Fibroblast of villous mesenchyme (primary cell): ENCODE measurements at places on chromosomes 11 and 22.

GRCh38 chr11:103892603-103893002 lies 143.8 kb upstream of the DDI1 start:
- peak; percentile 33 for DNase-seq

GRCh38 chr11:25734591-25735211 lies 597.2 kb upstream of the ANO3 start:
- DNase-seq: peak; percentile 0

- DNase-seq: peak; percentile 56
These were observed 33.8 kb upstream of the FBLN1 start for GRCh38 chr22:45468872-45469271.

DNA sequence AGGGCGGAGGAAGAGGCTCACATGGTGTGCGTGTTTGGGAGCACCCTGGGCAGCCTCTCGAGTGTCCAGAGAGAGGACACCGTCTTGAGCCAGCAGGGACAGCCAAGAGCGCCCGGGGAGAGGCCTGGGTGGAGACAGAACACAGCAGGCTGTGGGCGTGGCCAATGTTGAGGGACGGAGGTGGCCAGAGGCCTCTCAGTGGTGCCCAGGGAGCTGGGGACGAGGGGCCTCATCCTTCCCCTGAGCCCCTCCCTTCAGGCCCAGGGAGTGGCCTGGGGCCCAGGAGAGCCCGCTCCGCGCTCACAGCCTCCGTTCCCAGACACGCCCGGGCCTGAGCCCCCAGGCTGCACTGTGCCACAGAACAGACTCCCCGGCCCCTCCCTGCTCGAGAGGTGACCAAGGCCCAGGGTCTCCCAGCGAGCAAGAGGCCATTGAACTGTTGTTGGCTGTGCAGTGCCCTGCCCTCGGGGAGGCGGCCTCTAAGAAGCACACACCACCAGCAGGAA lies 48.4 kb downstream of the CDKN1C start:
- peak; percentile 74 for DNase-seq

- DNase-seq: no peak
These were observed 16.4 kb downstream of the KIAA0930 start for GRCh38 chr22:45224331-45224730.

DNA sequence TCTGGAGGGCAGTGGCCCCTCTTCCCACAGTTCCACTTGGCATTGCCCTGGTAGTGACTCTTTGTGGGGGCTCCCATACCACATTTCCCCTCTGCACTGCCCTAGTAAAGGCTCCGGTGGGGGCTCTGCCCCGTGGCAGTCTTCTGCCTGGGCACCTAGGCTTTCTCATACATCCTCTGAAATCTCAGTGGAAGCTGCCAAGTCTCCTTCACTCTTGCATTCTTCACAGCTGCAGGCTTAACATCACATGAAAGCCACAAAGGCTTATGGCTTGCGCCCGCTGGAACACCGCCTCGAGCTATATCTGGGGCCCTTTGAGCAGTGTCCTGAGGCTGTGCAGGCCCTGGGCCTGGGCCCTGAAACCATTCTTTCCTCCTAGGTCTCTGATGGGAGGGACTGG lies 25.3 kb downstream of the PLEKHB1 start:
- DNase-seq: peak; percentile 28

GRCh38 chr22:23218053-23218866 lies 38.0 kb downstream of the BCR start:
- DNase-seq: no peak

DNA sequence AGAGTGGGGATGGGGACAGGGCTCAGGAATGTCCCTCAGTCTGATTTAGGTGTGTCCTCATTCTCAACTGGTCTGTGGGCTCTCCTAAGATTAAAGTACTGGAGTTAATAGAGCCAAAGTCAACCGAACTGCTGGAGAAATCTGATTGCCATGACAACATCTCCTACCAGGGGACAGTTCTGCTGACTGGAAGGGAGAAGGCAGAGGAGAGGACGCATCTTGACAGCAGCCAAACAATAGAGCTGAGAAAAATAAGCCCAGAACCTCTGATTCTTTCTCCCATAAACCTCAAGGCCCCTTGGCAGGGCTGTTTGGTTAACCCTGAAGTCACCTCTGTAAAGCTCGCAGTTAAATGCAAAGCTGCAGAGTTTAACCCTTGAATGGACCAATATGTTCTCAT lies 2.8 kb downstream of the KCTD14 start:
- DNase-seq: no peak

- no peak for DNase-seq
These were observed 145.6 kb downstream of the FEZ1 start for GRCh38 chr11:125350206-125351032.

- DNase-seq: no peak
These were observed 18.6 kb downstream of the TREH start for GRCh38 chr11:118660681-118661424.

DNA sequence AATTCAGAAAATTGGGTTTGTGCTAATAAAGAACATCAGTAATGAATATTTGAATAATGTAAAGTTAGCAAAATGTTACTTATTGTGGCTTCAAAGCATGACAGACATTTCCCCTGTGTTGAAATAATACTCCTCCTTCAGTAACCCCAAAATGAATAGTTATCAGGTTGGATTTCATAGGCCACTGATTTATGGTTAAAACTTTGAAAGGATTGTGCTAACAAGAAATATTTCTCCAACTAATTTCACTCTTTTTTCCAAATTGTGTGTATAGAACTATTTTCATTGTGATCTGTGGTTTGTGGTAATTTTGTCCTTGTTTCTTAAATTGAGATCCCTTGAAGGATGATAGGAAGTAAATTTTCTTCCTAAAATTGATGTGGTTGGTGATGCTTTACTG lies 7.9 kb downstream of the DDX10 start:
- DNase-seq: no peak

GRCh38 chr11:47791774-47792430 lies 24.8 kb upstream of the FNBP4 start:
- peak; percentile 19 for DNase-seq

- peak; percentile 40 for DNase-seq
These were observed 331.8 kb upstream of the MPPED2 start for GRCh38 chr11:30917859-30918478.

GRCh38 chr22:18984564-18984963 lies 48.5 kb upstream of the PRODH start:
- no peak for DNase-seq

DNA sequence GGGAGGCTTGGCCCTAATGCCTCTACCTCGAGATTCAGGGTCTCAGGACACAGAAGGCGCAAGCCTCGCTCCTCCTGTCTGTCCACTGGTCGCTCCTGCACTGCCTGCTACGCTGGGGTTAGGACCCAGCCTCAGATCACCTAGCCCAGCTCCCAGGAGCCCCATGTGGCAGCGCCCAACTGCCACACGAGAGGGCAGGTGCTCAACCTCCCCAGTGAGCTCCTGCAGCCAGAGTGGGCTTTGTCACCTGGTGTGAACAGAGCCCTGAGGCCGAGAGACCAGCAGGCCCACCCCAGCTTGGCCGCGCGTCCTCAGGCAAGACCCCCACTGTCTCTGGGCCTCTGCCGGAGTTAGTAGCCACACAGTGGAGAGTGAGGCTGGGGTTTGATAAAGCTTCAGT lies 21.7 kb upstream of the PPARA start:
- no peak for DNase-seq

GRCh38 chr11:119806064-119806915 lies 77.3 kb upstream of the NECTIN1 start:
- DNase-seq: no peak

- no peak for DNase-seq
These were observed 473.0 kb downstream of the BRD1 start for GRCh38 chr22:49354516-49355210.

DNA sequence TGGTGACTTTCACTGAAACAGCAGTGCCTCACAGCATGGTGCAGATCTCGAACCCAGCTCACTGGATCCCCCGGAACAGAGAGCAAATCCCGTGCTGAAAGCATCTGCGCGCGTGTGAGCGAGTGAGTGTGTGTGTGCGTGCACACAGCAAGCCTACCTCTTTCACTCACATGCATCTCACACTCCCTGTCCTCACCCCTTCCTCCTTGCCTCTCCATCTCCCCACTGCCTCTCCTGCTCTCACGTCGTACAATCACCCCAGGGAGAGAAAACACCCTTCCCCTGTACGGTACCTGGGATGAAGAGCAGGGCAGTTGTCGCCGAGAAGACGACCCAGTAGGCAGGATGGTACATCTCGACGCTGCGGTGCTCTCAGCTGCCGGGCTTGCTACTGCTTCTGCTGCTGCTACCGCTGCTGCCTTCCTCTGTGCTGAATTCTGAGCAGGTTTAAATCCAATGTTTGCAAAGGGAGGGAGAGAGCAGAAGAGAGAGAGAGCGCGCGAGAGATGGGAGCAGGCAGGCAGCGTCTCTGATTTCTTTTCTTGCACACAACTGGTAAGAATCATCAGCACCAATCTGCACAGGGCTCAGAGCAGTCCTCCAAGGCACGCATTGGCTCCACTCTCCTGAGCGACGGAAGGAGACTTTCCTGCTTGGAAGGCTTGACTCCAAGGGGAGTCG lies at the start of gene OPCML:
Gene OPCML (minus strand): TSS at position 531 of the 681 bp plus-strand sequence.
- DNase-seq: no peak

GRCh38 chr22:42461511-42461910 lies 29.3 kb upstream of the NFAM1 start:
- no peak for DNase-seq

DNA sequence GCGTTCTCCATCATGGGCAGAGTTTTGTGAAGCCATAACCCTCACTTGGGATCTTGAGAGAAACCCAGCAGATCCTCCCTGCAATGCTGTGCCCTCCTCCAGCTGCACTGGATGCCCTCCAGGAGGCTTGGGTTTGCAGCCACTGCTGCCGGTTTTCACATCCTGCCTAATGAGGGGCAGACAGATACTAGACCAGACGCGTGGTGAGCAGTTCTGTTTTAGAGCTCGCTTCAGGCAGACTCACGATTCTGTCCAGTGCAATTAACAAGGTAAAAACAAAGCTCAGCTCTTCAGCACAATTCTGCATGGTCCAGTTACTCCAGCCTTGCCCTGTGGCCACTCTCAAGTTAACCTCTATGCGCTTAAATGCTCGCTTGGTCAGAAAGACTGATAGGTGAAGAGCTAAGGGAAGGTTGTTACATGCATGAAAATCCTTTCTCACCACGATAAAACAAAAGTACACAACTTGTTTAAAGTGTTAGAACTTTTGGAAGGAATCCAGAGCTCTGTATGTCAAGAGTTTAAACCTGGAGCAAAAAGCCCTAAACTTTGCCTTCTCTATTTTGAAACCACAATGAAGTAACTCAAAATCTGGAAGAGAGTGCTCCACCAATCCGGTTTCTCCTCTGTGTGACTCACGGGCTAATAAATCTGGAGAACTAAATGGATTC lies 292.3 kb upstream of the FAT3 start:
- peak; percentile 43 for DNase-seq

DNA sequence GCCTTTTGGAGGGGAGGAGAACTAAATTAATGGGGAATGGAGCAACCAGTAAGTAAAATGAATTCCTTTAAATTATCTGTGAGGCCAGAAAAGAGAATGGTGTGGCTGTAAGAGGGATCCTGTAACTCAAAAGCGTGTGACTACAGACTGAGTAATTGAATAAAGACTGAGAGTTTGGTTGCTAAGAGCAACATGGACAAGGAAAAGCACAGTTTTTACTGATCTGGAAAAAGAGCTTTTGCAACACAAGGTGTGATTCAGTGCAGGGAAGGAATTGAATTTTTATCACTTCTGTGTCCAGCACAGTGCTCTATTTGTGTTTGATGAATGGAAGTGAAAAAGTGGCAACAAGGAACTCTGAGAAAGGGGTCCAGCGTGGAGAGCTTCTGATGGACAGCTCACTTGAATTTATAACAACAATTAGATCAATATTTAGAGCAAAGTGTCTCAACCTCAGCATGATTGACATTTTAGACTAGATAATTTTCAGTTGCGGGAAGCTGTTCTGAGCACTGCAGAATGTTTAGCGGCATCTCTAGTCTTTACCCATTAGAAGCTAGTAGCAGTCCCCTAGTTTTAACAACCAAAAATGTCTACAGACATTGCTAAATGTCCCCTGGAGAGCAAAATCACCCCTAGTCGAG lies 202.8 kb upstream of the BDNF start:
- DNase-seq: no peak

DNA sequence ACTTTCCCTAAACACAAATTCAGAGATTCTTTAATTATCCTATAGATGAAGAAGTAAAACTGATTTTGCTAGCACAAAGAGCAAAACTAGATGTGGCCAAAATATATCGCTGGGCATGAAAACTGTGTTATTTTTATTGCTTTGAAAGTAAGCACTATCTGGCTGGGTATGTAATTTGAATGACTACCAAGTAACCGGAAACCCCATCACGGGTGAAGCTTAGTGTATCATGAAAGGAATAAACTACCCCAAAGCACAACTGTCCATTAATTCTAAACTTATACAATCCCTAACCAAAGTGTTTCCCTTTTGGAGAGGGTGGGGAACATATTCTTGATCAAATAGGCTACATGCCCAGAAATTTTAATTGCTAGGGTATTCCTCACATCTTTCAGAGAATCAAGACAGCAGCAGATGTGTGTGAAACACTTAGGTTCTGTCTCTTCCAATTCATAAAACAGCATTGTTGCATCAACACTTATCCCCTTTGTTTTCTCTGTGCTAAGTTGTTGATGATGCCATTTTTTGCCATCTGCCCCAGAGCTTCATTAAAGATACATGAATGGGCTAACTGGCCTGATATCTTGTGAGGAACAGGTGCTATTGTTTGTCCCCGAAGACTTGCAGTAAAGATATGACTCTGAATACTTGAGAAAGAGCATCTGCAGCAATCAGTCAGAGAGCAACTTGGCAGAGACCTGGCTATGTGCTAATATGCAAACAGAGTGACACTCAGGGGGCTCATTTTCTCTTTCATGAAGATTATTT lies 238.2 kb downstream of the SOX6 start:
- no peak for DNase-seq

- no peak for DNase-seq
These were observed 68.0 kb upstream of the KCNQ1OT1 start for GRCh38 chr11:2767801-2768200.
